ENCODE measurements at places on chromosomes 5 and 9.
A peak's percentile ranks its signal among the peaks of the same experiment; 100 is the strongest.

DNA sequence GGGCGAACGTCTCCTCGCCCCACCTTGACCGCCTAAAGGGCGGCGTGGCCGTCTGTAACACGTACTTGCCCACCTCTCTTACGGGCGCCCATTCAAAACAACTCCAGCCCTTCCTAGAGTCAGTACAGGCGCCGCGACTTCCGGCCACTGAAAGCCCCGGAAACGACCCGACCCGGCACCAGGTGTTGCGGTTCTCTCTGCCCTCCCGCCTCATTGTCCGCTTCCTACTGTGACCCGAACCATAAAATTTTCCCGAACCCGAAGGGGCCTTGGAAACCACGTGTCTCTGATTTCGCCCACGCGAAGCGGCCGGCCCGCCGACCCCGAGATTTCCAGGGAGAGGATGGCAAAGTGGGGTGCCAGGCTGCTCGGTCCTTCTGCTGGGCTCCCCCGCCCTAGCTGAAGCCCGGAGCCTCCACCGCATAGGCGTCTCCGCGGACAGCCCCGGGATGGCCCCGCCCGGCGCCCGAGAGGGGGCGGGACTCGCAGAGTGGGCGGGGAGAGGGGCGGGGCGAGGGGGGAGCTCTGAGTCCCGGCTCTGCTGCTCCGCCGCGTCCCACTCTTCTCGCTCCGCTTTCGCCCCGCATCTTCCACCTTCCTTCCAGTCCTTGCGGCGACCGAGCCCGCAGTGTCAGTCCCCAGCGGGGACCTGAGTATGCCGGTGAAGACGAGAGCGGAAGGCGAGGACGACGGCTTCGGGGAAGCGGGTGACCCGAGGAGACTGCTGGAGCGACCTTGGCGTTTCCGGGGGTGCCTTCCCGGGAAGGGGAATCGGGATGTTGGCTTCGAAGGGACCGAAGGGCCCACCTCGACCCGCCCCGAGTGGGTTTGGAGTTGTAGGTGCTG is 684 bp upstream of the PTGES2 start:
- peak; percentile 88 for DNase-seq

DNA sequence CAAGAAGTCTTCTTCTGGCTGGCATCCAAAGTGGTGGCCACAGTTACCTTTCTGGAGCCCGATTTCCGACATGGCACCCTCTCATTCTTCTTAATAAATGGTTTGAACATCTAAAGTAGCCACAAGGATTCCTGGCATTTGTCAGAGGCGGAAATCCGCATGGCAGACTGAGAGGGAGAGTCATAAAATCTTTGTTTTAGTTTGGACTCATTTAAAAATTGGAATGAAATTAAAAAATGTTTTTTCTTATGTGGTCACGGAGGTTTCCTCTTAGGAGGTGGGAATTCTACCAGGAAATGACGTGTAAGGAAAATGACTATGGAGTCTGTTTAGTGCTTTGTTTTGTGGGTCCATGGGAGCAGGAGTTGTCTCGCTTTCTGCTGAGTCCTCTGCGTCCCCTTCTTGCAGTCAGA is 133.0 kb upstream of the PTCH1 start:
- peak; percentile 13 for DNase-seq

DNA sequence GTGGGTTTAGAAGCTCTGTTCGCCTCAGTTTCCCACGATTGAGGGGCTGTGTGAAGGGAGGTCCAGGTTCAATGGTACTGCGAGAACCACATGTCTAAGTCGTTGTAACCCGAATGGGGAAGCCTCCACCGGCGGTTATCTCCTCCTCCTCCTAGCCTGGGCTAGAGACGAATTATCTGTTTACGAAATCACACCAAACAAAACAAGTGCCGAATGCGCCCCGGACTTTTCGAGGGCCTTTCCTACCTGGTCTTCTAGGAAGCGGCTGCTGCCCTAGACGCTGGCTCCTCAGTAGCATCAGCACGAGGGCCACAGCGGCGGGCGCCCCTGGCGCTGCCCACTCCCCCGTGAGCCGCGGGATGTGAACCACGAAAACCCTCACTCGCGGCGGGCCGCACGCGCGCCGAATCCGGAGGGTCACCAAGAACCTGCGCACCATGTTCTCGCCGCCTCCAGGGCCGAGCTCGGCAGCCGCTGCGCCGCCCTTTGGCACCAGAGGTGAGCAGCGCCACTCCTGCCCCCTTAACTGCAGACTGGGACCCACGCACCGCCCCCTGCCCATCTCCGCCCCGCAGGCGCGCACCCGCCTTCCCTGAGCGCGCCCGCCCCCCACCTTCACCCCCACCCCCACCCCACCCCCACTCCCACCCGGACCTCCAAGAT is at the start of gene CDKN2A:
TSS of gene CDKN2A (minus strand) at position 500 of the 663 bp plus-strand sequence.
- peak; percentile 70 for DNase-seq

DNA sequence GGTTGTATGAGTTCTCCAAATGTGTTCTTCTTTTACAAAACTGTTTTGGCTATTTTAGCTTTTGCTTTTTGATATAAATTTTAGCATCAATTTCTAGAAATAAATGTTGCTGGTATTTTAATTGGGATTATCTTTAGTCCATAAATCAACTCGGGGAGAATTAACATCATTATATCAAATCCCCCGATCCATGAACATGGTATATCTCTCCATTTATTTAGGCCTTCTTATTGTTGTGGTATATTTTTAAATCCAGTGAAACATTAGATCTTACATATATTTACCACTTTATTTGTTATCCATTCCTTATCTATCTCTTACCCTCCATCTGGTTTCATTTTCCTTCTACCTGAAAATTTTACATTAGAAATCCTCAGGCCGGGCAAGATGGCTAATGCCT is 7.3 kb upstream of the CDKN2AIPNL start:
- DNase-seq, result no peak

GRCh38 chr9:132647806-132648205 is 22.0 kb downstream of the DDX31 start:
- DNase-seq, result no peak
